ENCODE measurements at places on chromosomes 7 and 10.
A peak's percentile ranks its signal among the peaks of the same experiment; 100 is the strongest.

- no peak for DNase-seq
Observed at GRCh38 chr7:55524558-55525310, 47.6 kb downstream of the VOPP1 start.

DNA sequence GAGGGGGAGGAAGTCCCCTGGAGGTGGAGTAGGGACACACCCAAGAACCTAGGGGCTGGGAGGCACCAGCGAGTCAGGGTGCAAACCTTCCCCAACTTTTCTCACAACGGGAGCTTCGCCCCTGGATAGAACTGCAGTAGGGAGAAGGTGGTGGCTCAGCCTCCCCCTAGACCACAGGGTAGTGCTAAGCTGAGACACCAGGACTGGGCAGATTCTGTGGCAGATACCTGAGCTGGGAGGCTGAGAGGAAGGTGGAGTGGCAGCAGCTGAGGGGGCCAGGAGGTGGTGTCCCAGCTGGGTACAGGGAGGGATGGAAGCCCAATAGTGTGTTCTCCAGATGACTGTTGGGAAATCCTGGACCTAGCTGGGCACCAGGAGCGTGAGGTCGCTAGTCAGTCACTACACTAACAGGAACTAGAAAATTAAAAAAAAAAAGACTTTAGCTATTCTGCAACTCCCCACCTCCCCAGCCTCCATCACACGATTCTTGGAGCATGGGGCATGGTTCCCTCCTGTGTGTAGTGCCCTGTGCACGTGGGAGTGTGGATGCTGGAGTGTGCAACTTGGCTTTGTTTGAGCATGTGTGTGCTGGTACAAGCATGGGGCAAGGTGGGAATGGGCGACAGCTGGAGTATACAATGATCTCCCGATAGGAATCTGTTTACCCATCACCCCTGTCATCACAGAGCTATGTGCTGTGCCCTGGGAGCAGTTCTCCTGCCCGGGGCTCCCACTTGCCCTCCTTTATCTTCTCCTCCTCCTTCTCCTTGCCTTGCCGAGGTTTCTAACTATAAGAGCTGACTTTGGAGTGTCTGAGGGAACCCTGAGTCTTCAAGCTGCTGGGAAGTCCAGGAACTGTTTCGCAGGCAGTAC, 8.8 kb upstream of the TRPV6 start:
- DNase-seq = no peak

- DNase-seq = no peak
Observed at GRCh38 chr7:16318989-16319915, 102.1 kb downstream of the CRPPA start.

DNA sequence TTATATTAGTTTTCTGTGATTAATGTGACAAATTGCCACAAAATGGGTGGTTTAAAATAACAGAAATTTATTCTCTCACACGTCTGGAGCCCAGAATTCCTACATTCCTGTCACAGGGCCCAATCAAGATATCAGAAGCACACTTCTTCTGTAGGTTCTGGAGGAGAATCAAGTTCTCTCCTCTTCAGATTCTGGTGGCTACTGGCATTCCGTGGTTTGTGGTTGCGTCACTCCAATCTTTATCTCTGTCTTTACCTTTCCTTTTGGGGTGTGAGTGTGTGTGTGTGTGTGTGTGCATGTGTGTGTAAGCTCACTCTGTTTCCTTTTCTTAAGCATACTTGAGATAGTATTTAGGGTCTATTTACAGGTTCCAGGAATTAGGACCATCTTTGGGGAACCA, 115.5 kb upstream of the DKK1 start:
- DNase-seq = no peak

DNA sequence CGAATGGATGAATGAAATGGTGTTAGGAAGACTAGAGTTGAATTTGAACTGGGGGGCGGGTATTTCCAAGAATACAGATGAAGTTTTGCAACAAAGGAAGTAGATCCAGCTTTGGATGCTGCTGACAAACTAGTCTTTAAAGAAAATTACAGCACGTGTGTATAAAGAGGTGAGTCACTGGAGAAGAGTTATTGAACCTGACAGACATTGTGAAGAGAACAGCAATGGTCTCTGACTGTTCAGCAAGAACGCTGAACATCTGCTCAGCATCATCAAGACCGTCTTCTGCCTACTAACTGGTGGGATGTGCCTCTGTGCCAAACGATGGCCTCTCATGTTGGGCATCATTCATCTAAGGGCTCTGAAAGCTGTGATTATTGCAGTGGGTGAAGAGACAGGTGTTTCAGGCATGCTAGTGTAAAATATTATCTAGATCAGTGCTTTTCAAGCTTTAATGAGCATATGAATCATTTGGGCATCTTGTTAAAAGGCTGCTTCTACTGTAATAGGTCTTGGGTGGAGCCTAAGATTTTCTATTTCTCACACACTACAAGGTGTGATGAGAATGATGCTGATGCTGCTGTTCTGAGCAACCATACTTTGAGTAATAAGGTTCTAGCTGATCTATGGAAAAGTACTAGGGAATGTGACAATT, 291.3 kb downstream of the PTEN start:
- no peak for DNase-seq

DNA sequence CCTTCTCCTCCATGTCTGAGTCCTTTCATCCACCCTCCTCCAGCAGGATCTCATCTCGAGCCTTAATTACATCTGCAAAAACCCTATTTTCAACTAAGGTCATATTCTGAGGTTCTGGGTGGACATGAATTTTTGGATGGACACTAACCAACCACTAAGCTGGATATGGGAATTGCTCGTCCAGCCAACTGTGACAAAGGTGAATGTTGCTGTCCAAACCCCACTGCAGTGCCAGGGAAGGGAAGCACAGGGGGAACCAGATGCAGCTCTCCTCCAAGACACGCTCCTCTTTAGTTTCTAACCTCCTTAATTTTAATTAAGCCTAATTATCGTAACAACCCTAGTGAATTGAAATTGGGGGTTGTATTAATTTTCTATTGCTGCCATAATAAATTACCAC, 65.1 kb upstream of the EBF3 start:
- DNase-seq = no peak

- DNase-seq = peak; percentile 29
Observed at GRCh38 chr7:86469680-86470295, 173.9 kb upstream of the GRM3 start.

- no peak for DNase-seq
Observed at GRCh38 chr7:138581065-138581464, 120.1 kb downstream of the SVOPL start.

DNA sequence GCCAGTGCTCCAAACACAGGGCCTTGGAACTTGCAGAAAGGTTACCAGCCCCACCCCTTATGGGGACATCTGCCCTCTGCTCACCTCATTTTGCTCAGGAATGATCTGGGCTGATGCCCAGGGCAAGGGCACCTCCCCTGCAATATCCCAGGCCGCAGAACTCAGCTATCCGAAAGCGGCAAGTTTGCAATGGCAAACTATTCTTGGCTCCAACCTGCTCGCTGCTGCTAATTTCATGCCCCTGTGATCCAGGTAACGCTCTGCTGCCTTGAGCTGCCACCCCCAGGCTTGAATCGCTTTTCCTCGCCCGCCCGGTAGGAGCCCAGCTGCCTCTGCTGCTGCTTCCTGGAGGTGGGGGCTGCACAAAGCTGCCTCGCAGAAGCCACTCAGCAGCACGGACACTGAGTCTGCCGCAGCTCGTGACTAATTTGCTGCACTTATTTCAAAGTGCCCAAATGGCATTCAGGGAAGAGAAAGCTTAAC, 18.2 kb downstream of the SLC29A3 start:
- DNase-seq = no peak

DNA sequence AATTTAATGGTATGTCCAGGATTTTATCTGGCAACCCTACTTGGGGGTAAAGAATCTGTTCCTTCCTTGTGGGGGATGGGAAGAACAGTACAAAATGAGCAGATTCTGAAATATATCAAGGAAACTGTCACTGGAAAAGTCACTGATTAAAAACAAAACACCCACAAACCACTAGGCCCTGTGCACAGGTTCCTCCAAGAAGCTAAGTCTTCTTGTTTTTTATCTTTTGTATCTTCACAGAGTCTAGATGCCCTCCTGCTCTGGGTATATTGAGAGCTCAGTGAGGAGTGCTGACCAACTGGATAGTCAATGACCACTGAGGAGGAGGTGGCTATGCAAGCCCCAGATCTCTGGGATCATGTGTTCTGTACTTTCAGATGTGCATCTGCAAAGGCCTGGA, 86.8 kb upstream of the ANKRD1 start:
- DNase-seq = no peak

DNA sequence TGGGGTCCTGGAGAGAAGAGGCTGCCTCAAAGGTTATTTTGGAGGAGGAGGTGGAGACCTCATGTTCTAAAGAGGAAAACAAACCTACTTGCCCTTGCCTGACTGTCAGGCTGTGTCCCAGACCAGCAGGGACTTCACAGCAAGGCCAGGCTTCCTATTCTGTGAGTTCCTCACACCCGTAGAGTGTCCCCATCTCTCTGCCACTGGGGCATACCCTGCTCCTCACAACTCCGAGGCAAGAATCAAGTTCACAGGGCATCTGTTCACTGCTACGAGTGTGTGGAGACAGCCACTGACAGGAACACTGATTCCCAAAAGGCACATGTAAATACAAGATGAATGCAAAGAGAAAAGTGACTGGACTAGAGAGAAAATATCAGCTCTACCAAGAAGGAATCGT, 38.0 kb downstream of the PDE1C start:
- no peak for DNase-seq

DNA sequence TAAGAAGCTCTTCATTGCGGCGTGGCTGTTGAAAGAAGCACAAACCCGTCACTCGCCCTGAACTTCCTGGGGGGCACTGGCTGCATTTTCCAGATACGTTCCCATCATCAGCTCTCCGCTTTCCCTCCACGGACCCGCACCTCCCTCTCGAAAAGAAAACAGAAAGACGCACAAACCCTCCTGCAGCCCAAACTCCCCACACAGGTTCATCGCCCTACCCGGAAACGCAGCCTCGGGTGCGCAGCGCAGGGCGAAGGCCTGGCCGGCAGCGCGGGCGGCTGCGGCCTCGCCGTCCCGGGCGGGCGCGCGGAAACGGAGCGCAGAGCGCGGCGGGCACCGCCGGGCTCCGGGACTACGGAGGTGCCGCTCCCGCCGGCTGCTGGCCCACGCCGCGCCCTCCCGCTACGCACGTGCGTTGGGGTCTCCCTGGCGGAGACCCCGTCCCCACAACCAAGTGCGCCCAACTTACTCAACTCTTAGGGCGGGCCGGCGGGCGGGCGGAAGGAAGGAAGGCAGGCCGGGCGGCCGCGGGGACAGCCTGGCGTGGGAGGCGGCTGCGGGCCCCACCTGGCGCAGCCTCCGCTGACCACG, 822 bp downstream of the ZNF800 start:
- DNase-seq = no peak

- no peak for DNase-seq
Observed at GRCh38 chr7:68491523-68492358, 1106.5 kb upstream of the AUTS2 start.

DNA sequence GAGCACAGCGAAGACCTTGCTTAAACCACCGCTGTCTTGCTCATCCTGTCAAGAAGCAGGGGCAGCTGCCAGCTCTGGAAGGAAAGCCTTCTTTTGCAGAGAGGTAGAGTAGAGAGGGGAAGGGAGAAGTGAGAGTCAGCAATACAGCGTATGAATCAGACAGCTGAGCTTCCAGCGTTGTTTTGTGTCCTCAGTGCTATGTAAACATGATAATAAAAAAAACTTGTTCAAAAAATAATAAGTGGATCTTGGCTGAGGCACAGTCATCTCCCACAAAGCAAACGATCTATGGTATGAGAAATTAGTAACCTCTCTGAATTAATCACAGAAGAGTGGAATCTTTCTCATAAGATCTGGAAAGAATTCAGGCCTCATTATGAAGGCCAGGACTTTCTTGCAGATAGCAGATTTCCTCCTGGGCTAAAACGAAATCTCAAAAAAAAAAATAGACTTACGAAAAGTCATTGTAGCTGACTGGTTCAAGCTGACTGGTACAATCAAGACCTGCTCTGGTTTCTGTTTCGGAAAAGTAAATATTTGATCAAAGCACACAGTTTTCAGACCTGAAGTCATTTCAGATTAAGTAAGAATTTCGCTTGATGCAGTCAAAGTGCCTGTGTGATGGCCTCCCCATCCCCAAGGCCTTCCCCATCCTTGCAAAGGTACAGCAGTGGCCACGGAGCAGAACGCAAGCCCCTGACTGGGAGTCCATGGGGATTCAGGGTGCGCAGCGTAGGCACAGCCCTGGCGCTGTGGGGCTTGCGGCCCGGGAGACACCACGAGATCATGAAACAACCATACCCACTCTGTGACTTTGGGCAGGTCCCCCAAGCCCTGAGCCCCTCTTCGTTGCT, 29.4 kb downstream of the CHST15 start:
- peak; percentile 26 for DNase-seq

DNA sequence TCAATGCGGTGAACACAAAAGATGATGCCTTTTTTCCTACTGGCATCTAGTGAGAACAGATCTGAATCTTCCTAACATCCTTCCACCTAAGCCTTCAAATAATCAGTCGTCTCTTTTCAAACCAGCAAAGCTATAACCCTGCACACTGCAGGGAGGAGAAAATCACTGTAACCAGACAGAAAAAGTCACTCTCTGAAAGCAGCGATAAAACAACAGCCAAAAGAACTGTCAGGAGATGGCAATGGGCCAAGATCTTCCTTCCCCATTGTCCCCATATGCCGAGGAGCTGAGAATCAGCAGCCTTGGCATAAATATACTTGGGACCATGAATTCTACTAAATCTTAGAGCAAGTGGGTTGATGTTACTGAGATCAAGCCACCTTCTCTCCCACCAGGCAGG, 13.1 kb downstream of the FZD9 start:
- DNase-seq = no peak

- no peak for DNase-seq
Observed at GRCh38 chr10:48187713-48188485, 86.6 kb downstream of the FRMPD2 start.

GRCh38 chr10:92003258-92003657, 79.7 kb downstream of the BTAF1 start:
- no peak for DNase-seq

DNA sequence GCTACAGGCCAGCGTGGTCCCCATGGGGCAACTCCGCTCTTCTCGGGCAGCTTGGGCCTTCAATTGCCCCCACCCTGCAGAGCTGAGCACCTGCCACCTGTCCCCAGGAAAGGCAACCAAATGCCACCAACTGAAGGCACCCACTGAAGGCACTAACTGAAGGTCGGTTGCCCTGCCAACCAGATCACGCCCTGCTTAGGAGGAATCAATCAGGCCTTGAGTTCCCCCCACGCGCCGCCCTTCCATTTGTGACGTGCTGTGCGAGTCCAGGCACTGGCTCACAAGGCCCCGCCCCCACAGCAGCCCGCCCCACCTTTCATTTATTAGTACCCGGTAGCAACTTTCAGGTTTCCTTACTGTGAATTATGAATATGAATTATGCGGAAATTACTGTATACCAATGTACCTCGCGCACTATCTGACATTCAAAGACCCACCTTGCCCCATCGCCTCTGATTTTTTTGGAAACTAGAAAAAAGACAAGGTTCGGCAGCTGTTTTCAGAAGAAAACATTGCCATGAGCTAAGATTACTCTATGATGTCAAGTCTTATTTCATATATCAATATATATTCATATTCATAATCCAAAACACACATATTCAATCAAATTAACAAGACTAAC, 83.6 kb upstream of the ABI1 start:
- no peak for DNase-seq
